ELF-1 (cell line): ENCODE measurements at places on chromosomes 5 and 9.

- DNase-seq, result no peak
These were observed 30.0 kb downstream of the TNPO1 start for GRCh38 chr5:72846483-72846882.

DNA sequence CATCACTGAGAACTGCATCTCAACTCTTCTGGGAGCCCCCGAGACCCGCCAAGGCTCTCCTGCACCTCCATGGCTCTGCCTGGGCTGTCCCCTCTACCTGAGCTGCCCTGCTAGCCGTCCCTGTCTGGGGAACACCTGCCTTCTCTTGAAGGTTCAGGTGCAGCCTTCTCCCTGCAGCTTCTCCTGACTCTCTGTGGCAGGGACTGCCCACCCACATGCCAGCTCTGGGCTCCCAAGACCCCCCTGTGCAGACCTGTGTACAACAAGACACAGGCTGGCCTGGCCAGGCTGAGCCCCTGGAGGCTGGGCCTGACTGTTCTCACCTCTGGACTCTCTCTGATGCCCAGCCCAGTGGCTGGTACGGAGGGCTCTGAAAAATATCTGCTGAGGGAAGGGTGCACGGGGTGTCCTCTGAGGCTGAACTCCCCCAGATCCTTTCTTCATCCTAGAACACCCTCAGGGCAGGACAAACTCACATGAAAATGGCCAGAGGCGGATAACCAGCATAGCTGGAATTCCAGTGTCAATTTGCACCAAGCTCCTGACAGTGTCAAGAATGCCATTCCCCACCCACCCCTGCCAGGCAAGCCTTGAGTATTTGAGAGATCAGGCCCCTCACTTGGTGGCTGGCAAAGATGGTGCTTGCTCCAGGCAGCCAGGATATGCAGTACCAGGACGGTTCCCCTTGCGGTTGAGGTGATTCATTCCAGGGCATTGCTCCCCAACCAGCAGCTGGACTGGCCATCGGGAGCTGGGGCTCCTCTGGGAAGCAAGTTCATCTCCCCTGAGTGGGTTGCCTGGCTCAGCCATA is 40.9 kb upstream of the SLC25A51 start:
- peak; percentile 89 for DNase-seq

DNA sequence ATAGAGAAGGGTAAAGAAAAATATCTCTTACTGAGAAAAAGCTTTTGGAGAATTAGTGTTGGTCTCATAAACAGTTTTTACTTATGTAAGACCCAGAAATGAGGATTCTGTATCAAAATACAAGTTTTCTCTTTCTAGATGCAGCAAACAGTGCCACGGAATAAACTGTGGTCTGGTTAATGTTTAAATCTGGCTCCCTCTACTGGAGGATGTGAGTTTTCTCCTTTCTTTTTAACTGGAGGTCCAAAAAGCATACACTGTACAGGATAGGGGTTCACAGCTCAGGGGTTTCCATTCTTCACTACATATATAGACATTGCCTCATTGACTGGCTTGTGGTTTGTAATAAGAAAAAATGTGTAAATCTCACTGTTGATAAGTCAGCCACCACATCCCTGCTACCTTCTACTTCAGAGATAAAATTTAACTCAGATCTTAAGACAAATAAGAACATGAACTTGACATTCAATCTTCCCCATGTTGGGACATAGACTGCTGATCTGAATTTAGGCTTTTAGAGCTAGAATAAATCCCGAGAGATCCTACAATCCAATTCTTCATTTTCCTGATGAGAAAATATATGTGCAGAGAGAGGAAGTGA is 98.9 kb downstream of the CFAP95 start:
- peak; percentile 25 for DNase-seq

DNA sequence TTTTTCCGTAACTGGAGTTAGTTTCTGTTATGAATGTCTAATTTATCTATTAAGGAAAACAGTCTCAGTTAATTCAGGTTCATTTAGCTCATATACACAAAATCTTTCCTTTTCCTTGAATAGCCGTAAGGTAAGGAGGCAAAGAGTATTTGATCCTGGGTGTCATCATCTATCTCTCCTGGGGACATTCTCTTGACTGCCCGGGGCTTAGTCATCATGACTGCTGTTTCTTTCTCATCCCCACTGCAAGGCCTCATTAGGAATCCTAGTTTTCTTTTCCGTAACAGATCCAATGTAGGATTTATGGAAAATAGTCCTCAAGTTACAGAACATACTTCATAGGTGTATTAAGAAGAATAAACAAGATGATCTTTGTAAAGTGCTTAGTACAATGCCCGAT is 134.9 kb upstream of the CHD1 start:
- DNase-seq, result no peak

DNA sequence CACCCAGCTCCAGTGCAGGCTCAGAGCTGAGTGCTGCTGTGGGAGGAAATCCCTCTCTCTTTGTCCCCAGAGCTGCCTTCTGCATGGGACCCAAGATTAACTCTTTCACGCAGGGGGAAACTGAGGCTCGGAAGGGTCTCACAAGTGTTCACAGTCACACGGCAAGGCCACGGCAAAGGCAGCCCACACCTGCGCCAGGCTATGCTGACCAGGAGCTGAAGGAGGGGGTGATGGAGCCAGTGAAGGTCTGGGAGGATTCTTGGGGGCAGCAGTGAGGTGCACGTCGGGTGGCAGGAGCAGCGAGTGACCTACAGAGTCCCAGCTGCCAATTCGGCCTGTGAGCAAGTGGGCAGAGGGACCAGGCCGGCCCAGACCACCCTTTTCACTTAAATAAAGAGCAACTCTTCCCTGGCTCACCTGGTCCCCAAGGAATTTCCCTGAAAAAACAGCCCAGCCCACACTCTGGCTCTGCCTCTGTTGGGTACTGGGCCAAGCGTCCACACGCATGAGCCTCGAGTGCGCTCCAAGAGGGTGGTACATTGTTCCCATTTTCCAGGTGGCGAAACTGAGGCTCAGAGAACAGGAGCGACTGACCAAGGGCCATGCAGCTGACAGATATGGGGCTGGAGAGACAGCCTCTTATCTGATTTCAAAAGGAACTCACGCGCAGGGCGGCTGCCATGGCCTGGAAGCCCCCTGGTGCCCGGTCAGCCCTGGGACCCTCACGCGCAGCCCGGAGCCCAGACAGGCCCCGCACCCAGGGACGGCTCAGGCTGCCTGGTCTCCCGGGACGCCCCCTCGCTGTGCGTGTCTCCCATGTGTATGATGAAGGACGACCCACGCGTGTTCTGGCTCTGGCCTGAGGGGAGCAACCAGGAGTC is 28.2 kb downstream of the SARDH start:
- no peak for DNase-seq

- no peak for DNase-seq
These were observed 97.0 kb downstream of the HINT1 start for GRCh38 chr5:131068076-131068475.
